ENCODE measurements at places on chromosomes 2 and 18. TPM values are rescaled to one million over a fixed set of nuclear protein-coding genes. Genes with fewer than 3 reads are reported as not detected.

DNA sequence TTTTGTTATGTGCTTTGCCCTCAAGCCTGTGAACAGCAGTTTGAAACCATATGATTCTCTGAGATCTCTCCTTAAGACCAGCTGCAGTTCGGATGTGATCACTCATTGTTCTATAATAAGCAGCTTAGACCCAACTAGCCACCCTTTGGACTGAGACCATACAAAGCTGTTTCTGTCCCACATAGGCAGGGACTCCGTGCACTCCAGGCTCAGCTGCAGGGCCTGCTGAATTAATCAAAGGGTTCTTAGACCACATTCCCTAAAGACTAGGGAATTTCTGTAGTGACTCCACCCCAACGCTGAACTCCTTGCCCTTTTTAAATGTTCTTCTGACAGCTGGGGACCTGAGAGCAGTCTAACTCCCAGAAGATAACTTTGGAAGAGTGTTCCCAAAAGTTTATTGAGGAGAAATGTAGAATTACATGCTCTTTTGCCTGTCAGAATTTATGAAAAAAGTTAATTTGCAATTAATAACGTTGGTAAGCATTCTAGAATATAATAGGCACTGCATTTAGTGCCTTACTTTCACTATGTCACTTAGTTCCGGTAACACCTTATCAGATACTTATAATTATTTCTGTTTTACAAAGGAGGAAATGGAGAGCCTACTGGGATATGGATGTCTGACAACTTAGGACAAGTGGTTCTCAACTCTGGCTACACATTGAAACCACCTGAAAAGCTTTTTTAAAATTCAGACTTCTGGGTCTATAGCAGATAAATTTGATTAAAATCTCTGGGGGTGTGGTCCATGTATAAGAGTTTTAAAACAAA lies 42.3 kb downstream of the GULP1 start:
- peak; percentile 23 for DNase-seq

- DNase-seq, result no peak
These were observed 32.7 kb downstream of the SPIRE1 start for GRCh38 chr18:12625241-12625640.

GRCh38 chr2:7829241-7829640 lies 852.6 kb upstream of the ID2 start:
- DNase-seq, result no peak

- DNase-seq, result no peak
These were observed 8.9 kb downstream of the RAB31 start for GRCh38 chr18:9716780-9717563.

- no peak for DNase-seq
These were observed 6.1 kb downstream of the HSBP1L1 start for GRCh38 chr18:79970419-79971133.

GRCh38 chr2:86254576-86255538 lies 55.6 kb downstream of the MRPL35 start:
- DNase-seq, result peak; percentile 81

DNA sequence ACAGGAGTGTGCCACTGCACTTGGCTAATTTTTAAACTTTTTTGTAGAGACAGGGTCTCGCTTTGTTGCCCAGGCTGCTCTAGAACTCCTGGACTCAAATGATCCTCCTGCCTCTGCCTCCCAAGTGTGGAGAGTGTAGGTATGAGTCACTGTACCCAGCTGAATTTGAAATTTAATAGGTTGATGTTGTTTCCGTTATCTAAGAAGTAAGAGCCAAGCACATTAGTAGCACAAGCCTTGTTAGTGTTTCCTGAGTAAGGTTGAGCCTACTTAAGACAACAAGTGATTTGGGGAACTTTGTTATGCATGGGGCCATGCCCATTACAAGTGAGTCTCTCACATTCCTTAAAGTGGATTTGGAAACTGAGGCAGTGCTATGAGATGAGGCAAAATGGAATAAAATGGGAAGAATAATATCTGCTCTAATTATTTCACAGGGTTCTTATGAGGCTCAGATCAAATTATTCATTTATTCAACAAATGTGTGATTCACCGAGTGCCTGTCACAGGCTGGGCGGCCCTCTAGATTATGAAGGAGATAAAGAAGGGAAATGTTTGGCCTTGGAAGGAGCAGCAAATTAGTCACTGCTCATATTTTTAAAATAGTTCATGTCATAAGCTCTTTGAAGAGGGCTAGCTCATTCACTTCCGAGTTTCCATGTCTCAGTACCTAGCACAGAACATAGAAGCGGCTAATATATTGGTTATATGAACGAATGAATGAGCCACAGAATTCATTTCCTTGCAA lies 217.2 kb downstream of the LDLRAD4 start:
- DNase-seq, result no peak

GRCh38 chr2:197869501-197870111 lies 65.2 kb downstream of the PLCL1 start:
- DNase-seq, result no peak

DNA sequence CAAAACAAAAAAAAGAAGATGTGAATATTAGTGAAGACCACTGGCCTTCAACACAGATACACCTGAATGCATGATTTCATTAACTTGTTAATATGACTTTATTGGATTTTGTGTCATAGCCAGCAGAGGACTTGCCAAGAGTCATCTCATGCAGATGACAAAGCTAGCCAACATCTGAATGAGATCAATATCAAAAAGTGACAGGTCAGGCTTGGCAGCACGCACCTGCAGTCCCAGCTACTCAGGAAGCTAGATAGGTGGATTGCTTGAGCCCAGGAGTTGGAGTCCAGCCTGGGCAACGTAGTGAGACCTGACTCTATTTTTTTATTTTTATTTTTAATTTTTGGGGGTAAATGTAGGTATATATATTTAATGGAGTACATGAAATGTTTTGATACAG lies 54.5 kb upstream of the TGIF1 start:
- no peak for DNase-seq

GRCh38 chr2:36069074-36069473 lies 286.5 kb upstream of the CRIM1 start:
- no peak for DNase-seq

DNA sequence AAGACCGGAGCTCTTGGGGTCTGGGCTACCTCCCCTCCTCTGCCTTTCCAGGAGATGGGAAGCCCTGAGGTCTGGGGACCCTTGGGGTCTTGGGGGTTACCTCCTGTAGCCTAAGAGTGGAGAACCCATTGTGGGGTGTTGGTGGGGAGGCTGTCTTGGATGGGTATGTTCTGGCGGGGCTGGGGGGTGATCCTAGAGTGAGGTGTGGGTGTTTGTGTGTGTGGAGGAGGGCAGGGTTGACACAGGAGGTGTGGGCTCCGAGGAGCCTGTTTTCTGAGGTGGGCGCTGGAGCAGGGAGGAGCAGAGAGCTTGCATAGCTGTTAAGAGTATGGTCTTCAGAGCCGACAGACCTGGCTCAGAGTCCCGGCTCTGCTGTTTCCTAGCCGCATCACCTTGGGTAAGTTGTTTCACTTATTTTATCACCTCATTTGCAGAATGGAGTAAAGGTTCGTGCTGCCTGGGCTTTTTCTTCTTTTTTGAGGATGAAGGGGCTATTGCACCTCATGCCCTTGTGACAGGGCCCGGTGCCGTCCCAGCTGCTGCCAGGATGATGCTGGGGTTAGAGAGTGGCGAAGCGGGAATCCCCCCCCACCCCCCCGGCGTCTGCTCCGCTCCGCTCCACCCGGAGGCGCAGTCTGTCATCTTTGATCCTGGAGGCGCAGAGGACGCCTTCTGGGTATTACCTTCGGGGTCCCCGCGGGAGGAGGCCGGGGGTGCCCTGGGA lies 17.2 kb downstream of the TET3 start:
- DNase-seq, result no peak

GRCh38 chr18:24400587-24400986 lies 3.0 kb upstream of the OSBPL1A start:
- no peak for DNase-seq

- DNase-seq, result peak; percentile 54
These were observed 2.2 kb downstream of the IRS1 start for GRCh38 chr2:226797289-226797988.

GRCh38 chr2:96116424-96116878 lies at the start of gene ADRA2B:
Gene ADRA2B (minus strand): TSS chr2:96116571. CDS start chr2:96116149, 422 bp downstream.
- peak; percentile 86 for DNase-seq

DNA sequence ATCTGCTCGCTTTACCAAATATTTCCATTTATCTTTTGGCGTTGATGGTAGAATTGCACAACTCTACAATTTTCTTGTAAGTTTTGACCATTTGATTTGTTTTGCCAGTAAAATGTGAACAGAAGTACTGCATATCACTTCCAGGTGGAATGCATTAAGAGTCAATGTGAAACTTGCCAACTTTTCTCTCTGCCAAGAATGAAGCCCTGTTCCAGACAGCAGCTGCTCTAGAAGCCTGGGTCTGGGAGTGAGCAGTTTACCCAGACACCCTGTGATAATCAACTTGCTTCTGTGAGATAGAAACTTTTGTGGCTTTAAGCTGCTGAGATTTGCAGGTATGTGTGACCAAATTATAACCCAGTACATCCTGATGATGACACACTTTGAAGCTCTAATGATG lies 115.9 kb upstream of the SYT4 start:
- DNase-seq, result no peak

DNA sequence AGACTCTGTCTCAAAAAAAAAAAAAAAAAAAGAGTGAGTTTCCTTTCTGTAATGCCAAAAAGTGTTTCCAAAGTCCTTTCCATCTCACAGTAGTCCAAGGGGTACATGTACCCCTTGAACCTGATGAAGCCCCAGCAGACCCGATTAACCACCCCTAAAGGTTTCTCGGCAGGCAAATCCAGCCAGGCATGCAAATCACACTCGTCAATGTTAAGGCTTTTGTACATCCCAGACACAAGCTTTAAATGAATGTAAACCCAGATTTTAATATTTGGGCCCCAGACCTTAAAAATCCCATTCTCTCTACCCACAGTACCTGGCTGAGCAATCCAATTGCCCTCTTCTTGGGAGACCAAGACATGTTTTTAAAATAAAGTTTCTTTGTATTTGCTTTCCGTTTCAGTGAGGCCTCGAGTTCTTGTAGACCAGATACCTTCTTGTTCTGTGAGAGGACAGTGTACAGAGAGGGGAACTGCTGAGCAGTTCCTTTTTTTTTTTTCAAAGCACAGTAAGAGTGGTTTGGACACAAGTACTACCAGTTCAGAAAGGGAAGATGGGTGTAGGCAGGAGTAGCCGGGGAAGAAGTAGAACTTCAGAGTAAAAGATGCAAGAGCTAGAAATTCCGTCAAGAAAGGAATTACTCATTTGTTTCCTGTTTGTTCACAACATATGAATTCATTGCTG lies at the start of gene NLRC4:
Gene NLRC4, minus strand, starts transcription at position 465 of the 684 bp plus-strand sequence. CDS start 8,111 bp downstream, outside the sequence.
- DNase-seq, result no peak

- no peak for DNase-seq
These were observed 31.9 kb upstream of the MSTN start for GRCh38 chr2:190094316-190094871.

- no peak for DNase-seq
These were observed 57.9 kb downstream of the TNS1 start for GRCh38 chr2:217944923-217945322.

DNA sequence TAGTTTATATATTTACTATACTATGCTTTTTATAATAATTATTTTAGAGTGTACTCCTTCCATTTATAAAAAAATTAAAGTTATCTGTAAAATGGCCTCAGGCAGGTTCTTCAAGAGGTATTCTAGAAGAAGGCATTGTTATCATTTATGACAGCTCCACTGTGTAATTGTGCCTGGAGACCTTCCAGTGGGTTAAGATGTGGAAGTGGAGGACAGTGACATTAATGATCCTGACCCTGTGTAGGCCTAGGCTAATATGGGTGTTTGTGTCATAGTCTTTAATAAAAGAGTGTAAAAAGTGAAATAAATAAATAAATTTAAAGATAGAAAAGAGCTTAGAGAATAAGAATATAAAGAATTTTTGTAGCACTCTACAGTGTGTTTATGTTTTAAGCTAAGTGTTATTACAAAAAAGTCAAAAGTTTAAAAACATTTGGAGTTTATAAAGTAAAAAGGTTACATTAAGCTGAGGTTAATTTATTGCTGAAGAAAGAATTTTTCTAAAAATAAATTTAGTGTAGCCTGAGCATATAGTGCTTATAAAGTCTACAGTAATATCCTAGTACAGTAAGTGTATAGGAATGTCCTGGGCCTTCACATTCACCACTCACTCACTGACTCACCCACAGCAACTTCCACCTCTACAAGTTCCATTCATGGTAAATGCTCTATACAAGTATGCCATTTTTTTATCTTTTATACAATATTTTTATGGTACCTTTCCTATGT lies 190.0 kb upstream of the SESTD1 start:
- no peak for DNase-seq

DNA sequence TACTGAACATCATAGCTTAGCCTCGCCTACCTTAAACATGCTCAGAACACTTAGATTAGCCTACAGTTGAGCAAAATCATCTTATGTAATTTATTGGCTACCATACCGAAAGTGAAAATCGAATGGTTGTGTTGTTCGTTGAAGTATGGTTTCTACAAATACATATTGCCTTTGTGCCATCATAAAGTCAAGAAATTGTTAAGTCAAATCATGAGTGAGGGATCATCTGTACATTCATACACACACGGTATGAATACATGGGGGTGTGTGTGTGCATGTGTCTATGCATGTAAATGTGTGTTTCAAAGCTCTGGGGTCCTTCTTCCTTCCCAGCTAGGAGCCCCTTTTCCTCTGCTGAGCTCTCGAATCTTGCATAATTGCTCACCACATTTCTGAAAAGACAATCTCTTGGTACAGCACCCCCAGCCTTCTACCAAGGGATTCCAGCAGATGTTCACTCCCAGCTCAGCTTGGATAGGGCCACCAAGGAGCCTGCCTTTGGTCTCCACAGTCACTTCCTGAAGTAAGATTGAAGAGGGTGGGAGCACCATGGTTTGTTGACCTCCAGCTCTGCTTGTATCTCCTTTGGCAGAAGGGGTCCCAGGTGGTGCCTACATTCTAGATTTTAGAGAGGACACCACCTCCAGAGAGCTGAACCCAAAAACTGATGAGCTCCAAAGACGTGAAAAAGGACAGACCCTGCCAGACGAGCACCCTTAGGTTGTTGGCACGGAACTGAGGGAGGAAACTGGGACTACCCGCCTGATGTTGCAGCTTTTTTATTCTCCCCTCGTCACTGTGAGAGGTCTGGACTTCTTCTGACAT lies 33.2 kb upstream of the CYP1B1 start:
- DNase-seq, result no peak

DNA sequence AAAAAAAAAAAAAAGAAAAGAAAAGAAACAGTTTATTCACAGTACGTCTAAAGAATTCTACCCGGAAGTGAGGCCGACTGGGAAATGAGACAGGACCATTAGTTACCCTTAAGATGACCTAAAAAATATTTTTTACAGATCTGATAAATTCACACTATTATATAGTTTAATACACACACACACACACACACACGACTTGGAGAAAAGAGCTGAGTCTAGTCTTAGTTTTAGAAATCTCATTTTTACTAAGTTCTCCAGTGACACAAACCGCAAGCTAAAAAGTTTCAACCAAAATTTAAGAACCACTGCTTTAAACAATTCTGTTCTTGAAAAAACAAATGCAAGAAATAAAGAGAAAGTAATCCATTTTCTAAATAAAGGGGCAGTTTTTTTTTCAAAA lies 27.1 kb downstream of the ST3GAL5 start:
- no peak for DNase-seq

- DNase-seq, result no peak
These were observed 79.6 kb downstream of the SLC4A10 start for GRCh38 chr2:161703863-161704262.

ANKRD30B gene
- total RNA-seq, result not detected

TEKT4 gene
- 0.25 TPM for total RNA-seq

CYP26B1 gene
- 1.9 TPM for total RNA-seq

KCNF1 gene
- total RNA-seq, result 0.20 TPM

ZNF396 gene
- total RNA-seq, result 2.2 TPM

NT5DC4 gene
- not detected for total RNA-seq

GPR148 gene
- total RNA-seq, result not detected
